ENCODE measurements at places on chromosomes 5 and 9.
A peak's percentile ranks its signal among the peaks of the same experiment; 100 is the strongest.

GRCh38 chr9:101054657-101055056 lies 26.1 kb downstream of the PLPPR1 start:
- no peak for DNase-seq

GRCh38 chr5:161585798-161586197 lies 39.3 kb upstream of the GABRB2 start:
- DNase-seq, result no peak

GRCh38 chr5:160083501-160083900 lies 35.7 kb downstream of the PWWP2A start:
- DNase-seq, result no peak

- DNase-seq, result no peak
Measured at GRCh38 chr9:133784731-133785561, 46.8 kb upstream of the SARDH start.

DNA sequence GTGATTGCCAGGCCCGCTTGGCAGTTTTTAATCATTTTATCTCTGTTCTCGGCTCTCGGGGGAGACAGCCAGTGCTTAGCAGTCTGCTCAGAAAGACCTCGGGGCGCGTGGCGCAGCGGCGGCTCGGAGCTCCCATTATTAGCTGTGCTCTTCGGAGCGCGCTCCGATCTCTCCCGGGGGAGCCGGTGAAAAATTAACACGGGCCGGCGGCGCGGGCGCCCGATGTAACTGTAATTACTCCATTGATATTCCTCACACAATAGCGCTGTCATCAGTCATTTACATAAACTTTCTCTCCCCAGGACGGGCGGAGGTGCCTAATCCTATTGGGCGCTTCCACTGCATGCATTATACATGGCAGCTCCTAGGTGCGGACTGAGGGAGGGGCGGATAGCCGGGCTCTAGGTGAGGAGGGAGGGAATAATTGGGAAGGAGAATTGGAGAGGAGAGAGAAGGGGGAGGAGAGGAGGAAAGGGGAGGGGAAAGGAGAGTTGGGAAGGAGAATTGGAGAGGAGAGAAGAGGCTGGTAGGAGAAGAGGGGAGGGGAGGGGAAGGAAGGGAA lies 24.9 kb downstream of the LMX1B start:
- DNase-seq, result no peak

DNA sequence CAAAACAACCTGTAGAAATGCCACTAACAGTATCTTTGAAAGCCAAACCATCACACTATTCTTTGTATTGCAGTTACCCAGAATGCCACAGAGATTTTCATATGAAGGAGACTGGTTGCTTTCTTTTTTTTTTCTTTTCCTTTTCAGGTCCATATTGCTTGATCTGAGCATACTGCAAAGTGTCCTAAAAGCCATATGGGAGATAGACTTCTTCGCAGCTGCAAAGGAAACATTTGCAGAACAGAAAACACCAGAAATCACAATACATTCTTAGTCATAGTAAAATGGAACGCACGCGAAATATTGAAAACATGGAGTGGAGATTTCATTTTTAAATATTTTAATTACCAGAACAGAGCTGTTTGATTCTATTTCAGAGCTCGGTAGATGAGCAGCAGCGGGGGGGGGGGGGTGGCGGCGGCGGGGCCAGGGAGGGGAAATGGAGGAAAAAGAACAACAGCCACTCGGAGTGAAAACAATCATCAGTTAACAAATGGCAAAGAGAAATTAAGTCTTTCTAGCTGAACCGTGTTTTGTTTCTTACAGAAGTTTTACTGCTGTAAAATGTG lies 284.1 kb downstream of the NFIB start:
- no peak for DNase-seq

DNA sequence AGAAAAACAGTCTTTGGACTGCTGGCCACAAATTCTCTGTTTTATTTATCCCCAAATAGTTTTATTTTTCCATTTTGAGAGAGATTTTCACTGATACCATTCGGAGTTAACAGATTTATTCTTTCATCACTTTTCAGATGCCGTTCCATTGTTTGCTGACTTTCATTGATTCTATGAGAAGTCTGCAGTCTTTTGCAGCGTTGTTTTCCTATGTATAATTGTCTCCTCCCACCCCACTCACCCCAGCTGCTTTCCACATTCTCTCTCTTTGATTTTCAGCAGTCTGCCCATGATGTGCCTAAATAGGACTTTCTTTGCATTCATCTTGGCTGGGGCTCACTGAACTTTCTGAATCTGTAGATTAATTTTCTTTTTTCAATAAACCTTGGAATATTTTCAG lies 107.6 kb downstream of the C9orf50 start:
- no peak for DNase-seq

DNA sequence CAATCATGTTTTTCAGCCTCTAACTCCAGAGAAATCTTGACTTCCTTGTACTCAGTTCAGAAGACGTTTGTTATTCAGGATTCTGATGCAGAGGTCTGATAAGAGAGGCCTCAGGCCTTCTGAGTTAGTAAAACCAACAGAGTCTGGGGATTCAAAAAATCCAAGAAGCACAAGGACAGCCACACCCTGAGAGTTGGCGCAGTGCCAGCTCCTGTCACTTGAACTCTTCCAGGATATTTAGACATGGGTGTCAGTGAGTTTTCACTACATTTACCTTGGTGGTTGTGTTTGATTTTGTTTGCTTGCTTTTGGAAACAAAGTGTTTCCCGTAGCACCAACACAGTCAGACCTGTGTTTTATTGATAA lies 41.6 kb upstream of the PDE8B start:
- peak; percentile 53 for DNase-seq

- DNase-seq, result peak; percentile 67
Measured at GRCh38 chr9:129174724-129175514, 3.1 kb downstream of the IER5L start.

DNA sequence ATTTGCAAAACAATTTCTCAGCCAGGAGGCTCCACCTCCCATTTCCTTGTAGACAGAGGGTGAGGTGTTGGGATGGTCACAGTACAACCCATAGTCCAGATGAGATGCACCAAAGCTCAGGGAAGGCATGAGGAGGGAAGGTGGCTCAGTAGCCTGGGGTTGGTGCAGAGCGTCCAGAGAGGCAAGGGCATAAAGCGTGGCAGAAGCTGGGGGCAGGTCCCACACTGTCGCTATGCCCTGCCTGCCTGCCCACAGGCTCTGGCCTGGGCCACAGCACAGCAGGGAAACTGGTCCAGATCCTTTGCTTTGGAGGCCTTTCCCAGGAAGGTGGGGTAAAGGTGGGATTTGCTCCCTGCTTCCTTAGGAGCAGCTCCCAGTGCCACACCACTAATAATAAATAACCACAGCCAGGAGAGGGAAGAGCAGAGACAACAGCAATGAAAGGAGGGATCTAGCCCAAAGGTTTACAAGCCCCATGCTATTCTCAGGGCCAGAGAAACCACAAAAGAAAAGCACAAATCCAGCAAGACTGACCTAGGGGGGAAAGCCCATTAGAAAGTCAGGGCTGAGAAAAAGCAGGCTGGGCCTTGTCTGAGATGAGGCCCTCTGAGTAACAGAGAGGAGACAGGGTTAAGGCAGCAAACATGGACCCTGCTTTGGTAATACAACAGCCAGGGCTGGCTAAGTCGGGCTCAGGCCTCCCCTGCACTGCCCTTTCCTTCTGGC lies 27.2 kb downstream of the PCDHGC5 start:
- DNase-seq, result no peak

DNA sequence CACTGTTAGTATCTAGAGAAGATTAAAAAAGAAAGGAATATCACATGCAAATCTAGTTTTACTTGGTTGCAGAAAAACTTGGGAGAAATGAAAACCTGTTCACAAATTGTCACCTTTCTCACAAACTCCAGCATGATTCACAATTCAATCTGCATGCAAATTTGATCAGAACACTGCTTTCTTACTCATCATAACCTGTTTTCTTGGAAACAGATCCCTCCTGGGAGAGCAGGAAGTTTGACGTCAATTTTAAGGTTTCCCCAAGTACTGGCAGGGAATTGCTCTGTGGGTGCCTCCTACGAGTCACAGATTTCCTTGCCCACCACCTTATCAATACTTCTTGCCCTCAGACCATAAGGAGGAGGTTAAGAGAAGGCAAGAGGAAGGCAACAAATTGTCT lies 30.2 kb upstream of the HTR4 start:
- no peak for DNase-seq

DNA sequence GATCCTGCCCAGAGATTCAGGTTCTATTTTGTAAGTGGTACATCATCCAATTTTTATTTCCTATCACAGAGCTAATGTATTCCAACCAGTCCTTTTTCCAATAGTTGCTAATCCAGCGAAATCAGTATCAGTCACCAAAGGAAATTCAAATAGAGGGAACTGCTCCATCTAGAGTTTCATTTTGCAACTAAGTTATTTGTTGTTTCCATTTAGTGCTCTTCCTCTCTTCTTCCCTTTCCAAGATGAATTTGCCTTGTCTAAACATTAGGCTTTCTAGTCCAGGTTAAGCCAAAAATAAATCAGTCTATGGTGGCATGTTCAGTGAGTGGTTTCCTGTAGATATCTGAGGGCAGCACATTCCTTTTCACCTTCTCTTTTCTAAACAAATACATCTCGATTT lies 79.8 kb upstream of the SPATA31D4 start:
- DNase-seq, result no peak

DNA sequence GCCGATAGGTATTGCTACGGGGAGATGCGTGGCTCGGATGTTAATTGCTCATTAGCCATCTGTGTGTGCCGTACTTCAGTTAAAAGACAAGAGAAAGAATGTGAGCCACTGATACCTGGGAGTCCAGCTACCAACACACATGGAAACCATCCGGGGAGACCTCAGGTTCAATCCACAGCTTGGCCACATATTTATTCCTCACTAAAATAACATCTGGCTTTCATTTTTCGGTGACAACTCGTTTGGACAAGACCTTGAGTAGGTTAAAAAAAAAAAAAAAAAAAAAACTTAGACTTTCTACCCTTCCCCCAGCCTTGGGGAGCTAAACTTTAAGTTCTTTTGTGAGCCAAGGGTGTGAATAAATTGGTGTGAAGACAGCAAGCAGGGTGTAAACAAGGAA lies 84.1 kb downstream of the SLIT3 start:
- DNase-seq, result no peak

- no peak for DNase-seq
Measured at GRCh38 chr9:84845956-84846900, 176.7 kb downstream of the NTRK2 start.

DNA sequence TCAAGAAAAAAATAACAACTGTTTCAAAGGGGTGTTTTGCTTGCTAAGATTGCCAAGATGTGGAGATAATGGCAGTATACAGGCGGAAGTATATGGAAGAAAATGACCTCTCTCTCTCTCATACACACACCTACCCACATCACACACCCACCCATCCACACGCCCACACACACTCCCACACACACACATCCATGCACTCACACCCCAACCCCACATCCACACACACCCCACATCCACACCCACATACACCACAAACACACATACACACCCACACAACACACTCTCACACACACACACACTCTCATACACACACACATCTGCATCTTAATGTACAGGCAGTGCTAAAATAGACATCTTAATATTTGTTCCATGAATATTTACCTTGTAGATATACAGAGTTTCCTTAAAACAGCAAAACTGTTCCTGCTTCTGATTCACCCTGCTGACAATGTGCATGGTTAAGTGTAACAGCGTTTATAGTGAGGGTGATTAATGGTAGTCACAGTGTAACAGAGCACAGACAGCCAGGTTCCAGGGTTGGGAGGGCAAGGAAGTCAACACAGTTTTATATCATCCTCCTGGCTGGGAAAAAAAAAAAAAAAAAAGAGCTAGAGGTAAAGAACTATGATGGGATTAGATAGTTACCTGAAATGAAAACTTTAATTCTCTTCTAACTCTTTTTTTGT lies 8.3 kb downstream of the BHMT2 start:
- DNase-seq, result no peak

- DNase-seq, result no peak
Measured at GRCh38 chr5:73188764-73189531, 16.0 kb downstream of the TMEM174 start.

DNA sequence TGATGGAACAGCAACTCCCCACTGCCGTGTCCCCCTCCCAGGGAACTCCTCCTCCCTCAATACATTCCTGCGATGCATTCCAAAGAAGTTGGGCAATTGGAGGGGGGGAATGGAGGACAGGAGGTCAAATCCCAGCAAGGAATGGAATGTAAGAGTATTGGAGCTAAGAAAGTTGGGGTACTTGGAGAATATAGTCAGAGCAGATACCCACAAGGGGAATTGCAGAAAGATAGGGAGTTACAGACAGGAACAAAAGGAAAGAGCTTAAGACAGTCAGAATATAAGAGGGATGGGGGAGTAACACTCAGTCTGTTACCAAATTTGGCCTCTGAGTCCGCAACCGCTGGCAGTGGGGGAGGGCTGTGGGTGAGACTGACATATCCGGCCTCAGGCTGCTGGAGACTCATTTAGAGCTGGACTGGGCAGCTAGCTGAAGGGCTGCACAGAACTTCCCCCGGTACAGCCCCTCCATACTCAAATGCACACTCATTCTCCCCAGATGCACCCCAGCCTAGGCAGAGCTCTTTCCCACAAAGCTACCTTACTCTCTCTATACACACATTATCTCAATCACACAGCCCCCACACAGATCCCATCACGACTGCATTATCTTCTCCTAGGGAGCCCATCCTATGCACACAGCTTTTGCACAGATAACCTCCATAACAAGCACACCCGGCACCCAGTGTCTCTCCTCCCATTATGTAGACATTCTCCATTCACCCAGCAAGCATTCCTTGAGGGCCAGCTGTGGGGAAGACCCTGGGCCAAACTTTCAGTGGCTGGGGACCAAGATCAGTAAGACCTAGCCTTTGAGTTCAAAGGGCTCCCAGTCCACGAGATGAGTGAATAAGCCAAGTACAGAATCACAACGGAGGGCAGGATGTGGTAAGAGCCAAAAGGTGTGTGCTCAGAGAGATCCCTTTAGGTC lies 3.7 kb downstream of the TLN1 start:
- peak; percentile 62 for DNase-seq

DNA sequence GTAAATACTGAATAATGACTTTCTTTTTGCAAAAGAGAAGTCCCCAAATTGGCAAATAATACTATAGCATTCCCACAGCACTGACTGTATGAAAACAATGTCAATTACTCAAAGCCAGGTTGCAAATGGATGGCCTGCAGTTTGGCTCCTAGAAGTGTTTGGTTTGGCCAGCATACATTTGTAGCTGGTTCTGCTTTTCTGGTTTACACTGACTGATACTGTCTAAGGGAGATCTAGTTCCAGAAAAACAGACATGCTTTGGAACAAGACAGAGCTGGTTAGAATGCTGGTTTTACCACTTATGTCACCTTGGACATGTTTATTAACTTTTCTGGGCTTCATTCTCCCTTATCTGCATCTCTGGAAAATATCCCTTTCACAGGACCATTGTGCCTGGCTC lies 81.5 kb upstream of the TRPM3 start:
- DNase-seq, result no peak

Measured in mesothelial cell of epicardium (in vitro differentiated cells).